Stimulated activated CD4-positive, alpha-beta T cell treated with anti-CD3 and anti-CD28 coated beads, TNF-alpha, amount 100 ng/mL, for 4 hours (primary cell): ENCODE measurements at places on chromosomes 16 and 17.

DNA sequence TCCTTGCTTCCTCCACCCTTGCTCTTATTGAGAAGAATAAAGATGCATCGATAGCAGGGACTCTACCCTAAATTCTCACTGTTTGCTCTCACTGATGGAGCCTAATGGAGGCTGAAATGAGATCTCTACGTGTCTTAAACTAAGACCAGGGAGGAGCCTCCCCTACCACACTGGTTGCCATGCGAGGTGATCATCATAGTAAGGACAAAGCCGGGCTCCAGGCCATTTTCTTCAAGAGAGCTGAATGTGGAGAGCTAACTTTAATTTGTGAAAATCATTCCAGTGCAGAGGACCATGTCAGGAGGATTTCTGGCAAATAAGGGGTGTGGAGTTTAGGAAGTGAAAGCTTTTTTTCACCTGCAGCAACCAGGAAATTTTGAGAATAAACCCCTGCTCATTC lies 5.6 kb downstream of the CDH11 start:
- no peak for DNase-seq

GRCh38 chr17:83078378-83079351 lies 744 bp upstream of the METRNL start:
- peak; percentile 22 for DNase-seq

GRCh38 chr16:88538366-88539060 lies 31.7 kb upstream of the ZC3H18 start:
- DNase-seq = no peak

DNA sequence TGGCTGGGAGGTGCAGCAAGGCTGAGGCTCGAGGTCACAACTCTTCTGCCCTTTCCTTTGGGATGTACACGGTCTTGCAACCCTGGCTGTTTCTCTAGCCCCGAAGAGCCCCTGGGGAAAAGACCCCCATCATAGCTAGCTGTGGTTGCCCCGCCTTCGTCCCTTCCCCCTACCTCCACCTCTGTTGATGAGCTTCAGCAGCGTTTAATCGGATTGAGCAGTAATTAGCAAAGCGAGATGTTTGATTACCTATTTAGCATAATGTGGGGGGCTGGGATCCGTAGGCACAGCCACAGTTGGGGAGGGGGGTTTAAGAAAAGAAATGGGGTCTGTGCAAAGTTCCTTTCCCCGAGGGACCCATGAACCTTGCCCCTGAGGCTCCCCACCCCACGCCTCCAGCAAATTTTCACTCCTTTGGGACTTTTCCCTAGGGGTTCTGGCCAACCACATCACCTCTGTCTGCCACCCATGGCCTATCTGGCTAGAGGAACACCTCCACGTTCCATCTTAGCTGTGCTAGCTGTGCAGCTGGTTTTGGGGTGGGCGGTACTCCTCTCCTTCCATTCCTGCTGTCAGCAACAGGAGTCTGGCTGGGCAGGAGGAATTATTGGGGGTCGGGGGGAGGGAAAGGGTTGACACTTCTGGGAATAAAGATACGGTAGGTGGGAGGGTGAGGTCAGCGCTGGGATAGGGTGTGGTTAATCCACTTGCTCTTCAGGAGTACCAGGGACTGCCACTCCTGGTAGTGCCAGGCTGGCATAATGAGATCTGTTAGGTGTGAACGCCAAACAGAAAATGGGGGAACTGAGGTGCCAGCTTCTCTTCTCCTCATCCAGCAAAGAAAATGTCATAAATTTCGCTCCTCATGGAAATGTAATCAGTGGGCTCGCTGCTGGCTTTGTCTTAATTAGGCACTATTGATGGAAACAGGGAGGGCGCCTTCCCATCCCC lies 1.3 kb upstream of the DNAH2 start:
- no peak for DNase-seq

DNA sequence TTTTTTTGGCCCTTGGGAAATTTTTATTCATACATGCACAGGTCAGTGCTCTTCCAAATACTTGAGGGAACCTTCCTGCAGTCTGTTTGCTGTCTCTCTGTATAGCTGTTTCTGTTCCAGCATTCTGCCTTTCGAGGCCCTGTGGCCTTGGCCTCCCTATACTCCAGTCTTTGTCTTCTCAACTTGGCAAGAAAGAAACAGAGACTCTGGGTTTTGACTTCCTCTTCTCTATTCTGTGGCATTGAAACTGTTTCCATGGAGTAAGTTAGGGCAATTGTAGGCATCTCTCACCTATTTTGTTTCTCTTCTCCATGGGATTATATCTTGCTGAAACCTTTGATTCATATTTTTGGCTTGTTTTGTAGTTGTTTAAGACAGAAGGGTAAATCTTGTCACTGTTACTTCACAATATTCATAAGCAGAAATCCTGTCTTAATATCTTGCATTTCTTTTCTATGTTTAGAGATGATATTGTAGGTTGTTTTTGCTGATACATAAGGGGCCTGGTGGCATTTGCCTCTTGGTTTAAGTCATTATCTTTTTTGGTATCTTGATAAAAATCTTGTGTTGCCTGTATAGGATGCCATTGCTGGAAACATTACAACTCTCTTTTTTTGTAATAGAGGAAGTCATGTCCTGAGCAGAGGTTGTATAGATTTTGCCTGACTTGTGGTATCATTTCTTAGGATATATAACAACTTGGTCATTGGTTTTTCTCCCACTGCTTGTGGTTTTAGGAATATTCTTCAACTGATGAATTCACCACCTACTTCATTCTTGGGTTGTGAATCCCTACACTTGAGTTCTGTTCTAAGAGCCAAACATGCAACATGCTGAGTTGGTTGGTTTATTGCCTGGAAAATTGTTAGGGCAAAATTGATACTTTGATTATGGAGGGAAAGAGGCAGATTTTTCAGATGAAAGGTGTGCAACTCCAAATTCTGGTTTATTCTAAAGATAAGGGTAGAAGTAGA lies 168.6 kb downstream of the FTO start:
- no peak for DNase-seq

DNA sequence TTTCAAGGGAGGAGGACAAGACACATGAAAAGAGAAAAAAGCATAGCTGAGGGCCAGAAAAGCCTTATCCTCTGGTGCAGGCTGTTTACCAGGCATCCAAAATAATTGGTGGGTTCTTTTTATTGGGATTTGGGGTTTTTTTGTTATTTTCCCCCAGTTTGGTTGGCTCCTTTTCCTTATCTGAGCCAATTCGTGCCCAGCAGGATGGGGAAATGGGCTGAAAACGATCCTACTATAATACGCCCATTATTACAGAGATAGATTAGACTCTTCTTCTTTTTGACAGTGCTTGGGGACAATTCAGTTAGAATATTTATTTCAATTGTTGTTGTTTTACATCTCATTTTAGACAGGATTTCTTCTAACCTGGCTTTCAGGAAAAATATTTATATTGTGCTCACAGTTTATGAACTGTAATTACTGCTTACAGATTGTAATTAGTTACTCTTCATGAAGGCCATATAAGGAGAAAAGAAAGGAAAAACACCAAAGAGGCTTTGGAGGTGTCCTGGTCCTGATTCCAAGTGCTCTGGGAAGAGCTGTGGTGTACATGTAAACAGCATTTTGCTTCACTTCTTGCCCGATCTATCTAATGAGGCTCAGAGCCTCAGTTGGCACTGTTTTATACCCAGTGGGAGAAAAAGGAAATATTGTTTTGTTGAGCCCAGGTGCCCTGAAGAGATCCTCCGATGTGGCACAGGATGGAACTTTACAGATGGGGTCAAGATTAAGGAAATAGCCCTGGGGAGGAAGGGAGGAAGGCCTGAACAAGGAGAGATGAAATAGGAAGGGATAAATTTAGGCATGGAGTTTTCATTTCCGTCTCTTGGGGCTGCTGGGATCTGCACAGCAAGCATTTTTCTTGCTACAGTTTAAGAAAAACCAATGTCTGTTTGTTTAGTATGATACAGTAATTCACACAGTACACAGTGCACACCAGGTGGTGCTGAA lies 611 bp upstream of the ANKRD40 start:
- no peak for DNase-seq

DNA sequence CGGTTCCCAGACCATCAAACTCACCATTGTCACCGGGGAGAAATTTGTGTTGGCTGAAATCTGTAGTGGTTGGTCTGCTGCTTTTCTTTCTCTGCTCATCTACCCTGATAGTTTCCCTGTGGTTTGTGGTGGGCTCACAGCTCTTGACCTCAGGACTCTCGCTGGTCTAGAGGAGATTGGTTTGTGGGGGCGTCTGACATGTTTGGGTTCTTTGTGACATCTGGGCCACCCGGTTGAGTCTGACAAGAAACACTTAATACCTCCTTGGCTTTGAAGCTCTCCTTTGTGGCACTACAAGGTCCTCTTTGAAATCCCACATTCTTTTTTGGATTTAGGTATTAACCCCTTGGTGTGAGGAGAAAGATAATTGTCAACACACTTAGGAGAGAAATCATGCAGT lies 662.0 kb downstream of the WWOX start:
- no peak for DNase-seq

DNA sequence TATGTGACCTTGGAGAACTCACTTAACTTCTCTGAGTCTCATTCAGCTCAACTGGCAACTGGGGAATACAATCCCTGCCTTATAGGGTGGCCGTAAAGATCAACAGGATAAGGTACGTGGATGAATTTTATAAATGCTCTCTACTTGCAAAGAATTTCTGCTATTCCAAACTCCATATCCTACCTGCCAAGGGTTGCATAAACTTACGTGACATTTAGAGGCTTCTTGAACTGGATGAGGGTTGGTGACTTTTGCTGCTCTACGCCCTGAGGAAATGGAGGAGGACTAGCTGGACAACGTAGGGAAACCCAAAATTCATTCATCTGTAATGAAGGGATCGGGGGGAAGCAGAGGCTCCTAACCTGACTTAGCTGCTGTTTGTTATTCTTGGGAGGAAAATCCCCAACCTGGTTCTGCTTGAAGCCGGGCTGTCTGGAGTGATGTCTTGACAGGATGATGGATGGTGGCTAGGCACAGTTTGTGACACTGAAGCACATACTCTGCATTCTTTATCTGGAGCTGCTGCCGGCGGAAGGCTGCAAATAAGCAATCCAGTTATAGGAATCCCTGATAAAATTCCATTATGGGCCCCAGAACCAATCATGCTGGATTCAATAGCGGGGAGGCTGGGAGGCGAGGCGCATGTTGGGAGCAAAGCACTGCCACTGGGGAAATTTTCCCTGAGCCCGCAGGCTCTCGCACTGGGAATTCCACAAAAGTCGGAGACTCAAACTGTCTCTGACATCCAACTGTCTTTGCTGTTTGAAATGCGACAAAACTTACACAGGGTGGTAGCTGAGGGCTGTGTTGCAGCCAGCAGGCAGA lies 94.7 kb upstream of the SDK2 start:
- no peak for DNase-seq

GRCh38 chr16:22664132-22664531 lies 149.8 kb upstream of the HS3ST2 start:
- no peak for DNase-seq

GRCh38 chr16:73891129-73891542 lies 405.5 kb upstream of the PSMD7 start:
- DNase-seq = no peak

- no peak for DNase-seq
Measured at GRCh38 chr17:63514974-63515373, 8.2 kb upstream of the KCNH6 start.

DNA sequence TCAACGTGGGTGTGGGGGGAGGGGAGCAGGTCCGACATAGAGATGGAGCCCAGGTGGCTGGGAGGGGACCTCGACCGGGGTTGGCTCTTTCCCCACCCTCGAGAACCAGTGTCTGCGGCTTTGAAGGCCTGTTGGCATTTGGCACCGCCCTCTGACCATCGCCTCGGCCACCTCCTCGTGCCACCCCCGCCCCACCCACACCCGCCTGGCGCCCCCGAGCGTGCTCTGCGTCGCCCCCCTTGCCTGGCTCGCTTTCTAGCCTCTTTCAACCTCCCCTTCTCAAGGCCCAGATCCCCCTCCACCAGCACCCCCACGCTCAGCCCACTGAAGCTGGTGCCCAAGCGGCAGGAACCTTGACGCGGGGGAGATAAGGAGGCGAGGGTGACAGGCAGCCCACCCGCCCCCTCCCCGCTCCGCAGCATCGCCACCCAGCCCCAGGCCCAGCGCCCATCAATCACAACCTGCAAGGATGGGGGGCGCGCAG lies 619 bp downstream of the CACNB1 start:
- no peak for DNase-seq

DNA sequence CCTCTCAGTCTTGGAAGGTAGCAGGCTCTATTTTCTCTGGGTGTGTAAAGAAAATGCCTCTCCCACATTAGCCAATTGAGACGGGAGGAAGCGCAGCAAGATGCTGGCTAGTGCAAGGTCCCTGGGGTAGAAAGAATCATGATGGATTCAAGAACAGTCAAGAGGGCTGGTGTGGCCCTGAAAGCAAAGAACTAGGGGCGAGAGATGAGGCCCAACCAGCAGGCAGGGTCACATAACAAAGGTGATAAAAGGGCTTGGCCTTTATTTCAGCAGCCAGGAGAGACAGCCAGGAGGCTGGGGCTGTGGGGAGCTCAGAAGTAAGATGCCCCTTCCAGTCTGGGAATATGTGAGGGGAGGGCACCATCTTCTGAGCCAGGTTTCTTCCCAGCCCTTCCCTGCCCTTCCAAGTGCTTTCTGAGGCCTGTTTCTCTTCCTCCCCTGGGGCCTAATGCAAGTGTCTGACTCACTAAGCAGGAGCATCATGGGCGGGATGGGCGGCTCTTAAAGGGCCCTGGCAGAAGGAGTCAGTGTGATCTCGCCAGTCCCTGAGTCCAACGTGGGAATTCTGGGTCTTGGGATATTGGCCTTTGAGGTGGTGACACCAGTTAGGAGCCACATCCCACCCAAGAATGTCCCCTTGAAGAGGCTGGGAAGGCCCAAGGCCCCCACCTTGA lies 3.9 kb upstream of the NLRC5 start:
- DNase-seq = no peak

DNA sequence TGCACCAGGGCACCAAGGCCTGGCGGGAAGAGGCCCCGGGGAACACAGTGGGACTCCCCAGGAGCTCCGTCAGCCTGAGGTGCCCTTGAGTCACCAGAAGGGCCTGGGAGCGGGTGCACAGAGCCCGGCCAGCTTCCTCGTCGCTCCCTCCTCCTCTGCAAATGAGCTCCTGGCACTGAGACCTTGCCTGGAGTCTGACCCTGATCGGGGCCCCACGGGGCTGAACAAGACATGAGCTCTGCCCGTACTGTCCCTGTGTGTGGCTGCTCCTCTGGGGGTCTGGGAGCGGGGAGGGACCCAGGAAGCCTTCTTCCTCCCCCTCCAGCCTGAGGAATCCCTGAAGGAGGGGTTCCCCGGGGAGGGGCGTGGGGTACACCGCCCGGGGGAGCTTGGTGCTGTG lies 36.4 kb upstream of the SSTR5 start:
- DNase-seq = no peak

GRCh38 chr16:71707199-71707598 lies 17.3 kb downstream of the PHLPP2 start:
- no peak for DNase-seq

GRCh38 chr16:23874613-23875294 lies 39.0 kb downstream of the PRKCB start:
- DNase-seq = no peak
